T-helper 2 cell (primary cell): ENCODE measurements at places on chromosomes 7 and 10.

DNA sequence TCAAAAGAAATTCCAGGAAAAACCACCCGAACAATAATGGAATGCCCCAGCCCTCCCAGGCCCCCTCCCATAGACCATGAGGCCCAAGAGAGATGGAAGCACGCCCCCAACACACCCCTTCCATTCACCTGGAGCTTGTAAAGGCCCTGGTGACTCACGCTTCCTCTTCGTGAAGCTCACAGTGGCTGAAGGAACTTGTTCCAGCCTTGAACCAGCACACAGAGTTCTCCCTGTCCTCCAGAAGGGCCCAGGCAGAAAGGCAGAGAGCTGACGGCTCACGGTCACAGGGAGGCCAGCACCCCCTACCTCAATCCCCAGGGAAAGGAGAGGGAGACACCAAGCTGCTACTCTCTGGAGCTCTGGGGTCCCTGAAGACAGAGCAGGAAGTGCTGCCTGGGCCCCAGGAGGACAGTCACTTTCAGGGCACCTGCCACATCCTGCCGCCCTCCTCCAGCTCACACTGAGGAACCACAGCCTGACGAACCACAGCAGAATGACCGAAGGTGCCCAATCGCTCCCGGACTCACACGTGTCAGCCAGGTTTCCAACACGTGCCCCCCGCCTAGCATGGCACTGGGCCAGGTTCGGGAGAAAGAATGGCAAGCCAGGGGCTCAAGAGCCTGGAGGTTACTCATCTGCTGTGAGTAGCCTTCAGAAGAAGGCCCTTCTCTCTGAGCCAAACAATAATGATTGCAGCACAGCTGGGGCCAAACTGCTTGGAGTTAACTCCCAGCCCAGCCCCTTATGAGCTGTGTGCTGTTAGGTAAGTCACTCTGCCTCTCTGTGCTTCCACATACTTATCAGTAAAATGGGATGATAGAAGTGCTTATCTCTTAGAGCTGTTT, 52.8 kb downstream of the DLG5 start:
- DNase-seq, result no peak

DNA sequence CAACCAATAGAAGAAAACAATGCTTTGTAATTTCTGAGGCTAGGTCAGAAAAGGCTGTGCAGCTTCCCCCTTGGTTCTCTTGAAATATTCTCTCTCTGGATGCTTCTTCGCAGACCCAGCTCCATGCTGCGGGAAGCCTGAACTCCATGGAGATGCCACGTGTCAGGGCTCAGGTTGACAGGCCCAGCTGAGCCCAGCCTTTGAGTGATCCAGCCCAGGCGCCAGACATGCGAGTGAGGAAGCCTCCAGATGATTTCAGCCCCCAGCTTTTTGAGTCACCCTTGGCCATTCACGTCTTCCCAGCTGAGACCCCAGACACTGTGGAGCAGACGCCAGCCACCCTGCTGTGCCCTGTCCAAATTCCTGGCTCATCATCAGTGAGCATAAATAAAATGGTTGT, 378.4 kb upstream of the NRP1 start:
- DNase-seq, result no peak

DNA sequence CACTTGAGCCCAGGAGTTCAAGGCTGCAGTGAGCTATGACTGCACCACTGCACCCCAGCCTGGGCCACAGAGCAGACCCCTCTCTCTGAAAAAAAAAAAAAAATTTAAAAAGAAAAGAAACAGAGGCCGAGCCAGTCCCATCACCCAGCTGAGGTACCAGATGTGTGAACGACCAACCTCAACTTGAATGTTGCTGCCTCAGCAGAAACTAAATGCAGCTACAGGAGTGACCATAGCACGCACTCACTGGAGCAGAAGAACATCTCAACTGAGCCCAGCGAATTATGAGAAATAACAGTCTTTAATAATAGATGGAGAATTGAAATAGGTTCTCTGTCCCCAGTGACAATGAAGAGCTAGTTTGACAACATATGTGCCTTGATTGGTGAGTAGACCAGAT, 53.1 kb upstream of the ST8SIA6 start:
- DNase-seq, result no peak

GRCh38 chr10:61356354-61356753, 96.8 kb downstream of the TMEM26 start:
- DNase-seq, result no peak

DNA sequence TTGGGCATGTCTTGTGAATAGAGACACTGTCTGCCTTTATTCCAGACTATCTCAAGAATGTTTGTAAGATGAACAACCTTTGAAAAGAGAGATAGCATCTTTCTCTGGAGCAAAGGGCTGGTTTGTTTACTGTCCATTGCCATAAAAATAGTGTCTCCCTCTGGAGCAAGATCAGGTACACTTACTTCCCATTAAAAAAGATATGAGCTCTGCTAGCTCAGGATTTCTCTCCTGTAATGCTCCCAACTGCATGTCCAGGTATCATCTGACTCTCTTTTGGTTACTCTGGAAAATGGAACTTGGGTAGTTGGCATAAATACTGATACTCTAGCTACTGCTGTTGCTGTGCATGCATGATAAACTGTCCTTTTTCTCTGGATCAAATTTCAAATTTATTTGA, 381.1 kb downstream of the TFEC start:
- DNase-seq, result no peak

- DNase-seq, result no peak
Observed at GRCh38 chr10:67077376-67077775, 151.5 kb downstream of the LRRTM3 start.

GRCh38 chr7:104604706-104605105, 276.3 kb downstream of the LHFPL3 start:
- DNase-seq, result no peak

GRCh38 chr7:158126661-158127060, 461.0 kb downstream of the PTPRN2 start:
- no peak for DNase-seq

DNA sequence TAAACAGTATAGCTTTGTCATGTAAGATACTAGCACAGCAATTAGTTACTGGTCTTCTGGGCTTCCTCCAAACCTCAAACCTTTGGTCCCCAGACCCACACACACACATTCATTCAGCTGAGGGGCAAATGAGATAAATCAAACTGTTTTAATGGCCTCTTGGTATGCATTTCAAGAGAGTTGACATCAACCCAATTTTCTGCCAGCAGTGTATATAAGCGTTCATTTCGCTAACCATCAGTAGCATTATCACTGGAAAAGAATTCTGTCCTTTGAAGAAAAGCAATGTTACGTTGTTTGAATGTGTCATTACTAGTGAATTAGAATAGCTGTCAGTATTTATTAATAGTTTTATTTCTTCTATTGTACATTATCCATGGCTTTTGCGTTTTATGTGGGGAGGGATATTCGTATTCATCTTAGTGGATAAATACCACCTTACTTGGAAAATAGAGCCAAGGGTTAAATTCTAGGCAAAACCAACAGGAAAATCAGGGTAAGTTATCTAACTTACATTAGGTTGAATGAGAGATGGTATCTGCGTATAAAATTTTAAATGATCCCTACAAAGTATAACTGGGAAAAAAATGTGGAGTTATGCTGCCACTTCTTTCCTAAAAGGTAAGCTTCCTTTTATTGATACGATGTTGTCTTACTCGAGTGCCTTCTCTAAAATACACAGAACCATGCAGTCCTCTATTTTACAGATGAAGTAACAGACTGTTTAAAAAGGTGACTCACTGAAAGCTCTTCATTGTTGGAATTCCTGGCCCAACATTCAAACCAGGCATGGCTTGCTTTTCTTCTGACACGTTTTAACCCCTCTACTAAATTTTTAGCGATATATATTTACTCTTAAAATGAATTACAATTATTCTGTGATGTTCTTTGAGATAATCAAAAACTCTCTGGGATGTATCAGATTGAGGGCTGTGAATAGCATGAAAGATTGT, 2.0 kb upstream of the ZMYND11 start:
- no peak for DNase-seq

DNA sequence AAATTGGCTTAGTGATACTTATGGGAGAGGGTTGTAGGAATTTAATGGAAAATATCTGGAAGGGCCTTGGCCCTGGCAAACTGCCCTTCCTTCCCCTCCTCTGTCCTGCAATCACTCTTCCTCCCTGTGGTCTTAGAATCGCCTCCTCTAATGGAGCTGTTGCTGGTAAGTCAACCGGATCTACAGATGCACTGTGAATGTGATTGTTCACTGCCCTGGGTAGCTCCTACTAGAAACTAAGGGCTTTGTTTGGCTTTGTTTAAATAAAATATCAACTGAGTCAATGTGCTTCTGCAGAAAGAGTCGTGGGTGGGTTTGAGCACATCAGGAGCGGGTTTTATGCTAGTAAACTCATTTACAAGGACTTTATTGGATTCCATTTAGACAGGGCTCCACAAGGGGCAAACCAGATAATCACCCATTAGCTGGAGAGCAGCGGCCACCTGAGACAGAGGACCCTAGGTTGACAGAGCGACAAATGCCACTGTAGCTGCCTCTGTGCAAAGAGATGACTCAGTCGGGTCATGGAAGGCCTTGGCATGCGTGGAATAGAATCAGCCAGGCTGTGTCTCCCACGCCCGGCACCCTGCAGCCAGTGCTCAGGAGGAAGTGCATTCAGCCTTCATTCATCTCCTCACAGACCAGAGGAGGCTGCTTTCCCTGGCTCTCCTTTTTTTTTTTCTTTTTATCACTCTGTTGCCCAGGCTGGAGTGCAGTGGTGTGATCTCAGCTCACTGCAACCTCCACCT, 97.9 kb downstream of the GAD2 start:
- DNase-seq, result no peak

- no peak for DNase-seq
Observed at GRCh38 chr7:151868396-151869108, 8.4 kb downstream of the PRKAG2 start.

GRCh38 chr10:24299578-24300260, 90.8 kb downstream of the KIAA1217 start:
- no peak for DNase-seq

- no peak for DNase-seq
Observed at GRCh38 chr10:3503299-3503698, 281.7 kb downstream of the KLF6 start.

DNA sequence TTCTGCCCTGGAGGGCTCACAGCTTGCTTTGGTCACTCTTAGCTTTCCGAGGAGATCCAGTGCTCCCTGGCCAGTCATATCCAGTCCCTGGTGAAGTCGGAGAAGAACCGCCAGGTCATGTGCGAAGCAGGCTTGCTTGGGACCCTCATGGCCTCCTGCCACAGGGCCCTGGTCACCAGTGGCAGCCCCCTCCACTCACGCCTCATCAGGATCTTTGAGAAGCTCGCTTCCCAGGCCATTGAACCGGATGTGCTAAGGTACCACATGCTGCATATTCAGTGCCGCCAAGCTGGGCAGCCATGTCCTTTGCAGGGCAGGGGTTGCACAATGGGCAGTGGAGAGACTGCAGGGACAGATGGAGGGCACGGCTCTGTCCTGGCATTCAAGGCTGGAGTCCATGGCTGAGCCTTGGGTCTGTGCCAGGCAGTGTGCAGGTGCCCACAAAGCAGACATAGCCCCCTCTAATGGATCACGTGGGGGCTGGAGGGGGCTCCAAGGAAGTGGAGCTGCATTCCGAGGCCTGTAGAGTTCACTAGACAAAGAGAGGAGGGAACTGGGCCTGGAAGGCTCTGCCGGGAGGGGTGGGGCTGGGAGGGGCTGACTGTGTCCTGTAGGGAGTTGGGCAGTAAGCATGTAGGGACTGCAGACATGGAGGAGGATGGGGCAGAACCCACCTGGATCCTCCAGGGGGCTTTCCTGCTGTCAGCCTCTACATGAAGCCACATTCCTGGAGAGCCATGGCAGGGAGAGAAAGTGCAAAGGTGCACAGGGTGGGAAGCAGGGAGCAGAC, 89.9 kb downstream of the WDFY4 start:
- no peak for DNase-seq

- DNase-seq, result no peak
Observed at GRCh38 chr10:91034494-91035159, 113.7 kb upstream of the ANKRD1 start.

DNA sequence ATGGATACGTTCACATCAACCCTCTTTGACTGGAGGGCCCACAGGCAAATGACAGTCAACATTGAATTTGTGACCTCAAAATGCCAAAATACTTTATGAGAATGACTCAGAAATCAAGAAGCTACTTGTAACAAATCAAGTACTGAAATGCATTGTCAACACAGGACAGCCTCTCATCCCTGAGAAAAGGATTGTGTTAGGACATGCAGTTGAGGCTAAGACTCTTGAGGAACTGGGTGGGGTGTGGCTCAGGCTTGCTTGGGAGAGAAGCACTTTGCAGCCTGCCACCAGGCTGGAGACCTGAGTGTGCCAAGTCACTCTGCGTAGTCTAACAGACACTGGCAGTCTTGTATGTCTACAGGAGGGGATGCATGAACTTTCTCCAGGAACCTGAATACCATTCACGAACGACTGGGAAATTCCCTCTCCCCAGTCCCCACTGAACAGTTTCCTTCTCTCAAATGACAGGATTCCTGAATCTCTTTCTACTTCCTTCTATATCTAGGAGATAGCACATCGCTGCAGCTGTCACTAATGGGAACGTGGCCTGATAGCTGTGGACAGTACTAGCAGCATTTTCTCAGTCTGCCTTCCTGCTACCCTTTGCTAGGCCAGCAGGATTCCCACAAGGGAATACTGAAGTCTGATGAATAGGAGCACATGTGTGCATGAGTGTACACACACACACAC, 3.3 kb upstream of the SMO start:
- no peak for DNase-seq

- DNase-seq, result peak; percentile 56
Observed at GRCh38 chr7:150323682-150324372, 482 bp upstream of the ACTR3C start.

- DNase-seq, result no peak
Observed at GRCh38 chr7:65475040-65475726, 101.5 kb downstream of the ZNF92 start.

GRCh38 chr7:14817829-14818614, 84.5 kb downstream of the DGKB start:
- DNase-seq, result no peak

DNA sequence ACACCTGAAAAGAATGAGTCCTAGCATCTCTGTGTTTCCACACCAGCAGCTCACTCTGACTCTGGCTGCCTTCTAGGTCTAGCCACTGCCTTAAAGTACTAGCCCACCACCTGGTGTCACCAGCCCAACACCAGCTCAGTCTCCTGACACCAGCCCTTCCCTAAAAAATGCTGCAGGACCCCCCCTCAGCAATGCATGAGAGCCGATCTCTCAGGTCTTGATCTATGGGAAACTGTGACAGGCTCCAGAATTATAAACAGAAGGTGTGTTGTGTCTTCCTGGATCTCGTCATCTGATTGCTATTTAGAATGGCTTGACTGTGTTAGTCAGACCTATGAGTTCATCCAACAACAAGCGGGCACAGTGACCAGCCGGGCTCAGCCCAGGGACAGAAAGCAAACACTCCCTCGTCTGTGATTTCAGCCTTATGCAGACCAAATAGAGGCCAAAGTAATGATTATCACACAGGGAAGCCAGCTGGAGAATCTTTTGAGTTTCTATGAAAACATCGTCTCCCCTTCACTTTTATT, 66.6 kb downstream of the CUBN start:
- no peak for DNase-seq

DNA sequence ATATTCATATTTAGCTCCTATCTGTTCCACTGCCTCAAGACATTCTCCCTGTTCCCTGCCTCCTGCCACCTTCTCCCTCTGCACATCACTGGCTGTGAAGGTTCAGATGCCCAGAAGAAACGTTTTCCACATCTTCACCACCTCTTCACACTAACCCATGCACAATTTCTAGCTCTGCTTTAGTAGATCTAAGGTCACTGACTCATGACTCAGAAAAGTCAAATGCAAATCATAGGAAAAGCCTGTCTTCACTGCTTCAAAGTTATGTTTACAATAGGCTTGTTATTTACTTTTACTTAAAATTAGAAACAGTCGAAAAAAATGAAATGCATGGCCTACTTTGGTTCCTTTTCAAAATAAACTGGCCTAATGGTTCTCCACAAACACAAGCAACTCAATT, 2.5 kb downstream of the SCRN1 start:
- DNase-seq, result no peak

GRCh38 chr10:21402606-21403083, 122.8 kb downstream of the SKIDA1 start:
- DNase-seq, result no peak
